ENCODE measurements at places on chromosomes 12 and 14.

GRCh38 chr12:11718768-11719253 lies 69.3 kb downstream of the ETV6 start:
- DNase-seq = no peak

DNA sequence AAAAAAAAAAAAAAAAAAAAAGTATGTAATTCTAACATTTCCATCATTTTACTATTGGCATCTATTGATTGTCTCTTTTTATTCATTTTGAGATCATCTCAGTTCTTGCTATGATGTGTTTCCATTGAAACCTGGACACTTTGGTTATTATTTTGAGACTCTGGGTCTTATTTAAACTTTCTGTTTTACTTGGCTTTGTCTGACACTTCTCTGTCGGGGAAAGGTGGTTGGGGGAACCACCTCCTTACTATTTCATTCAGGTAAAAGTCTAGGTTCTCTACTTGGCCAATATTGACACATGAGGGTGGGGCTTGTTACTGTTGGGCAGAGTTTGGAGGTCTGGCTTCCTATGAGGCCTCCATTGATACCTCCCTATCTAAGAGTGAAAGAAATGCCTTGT lies 228.0 kb downstream of the NRXN3 start:
- no peak for DNase-seq

- no peak for DNase-seq
Measured at GRCh38 chr12:112577473-112578329, 159.0 kb downstream of the PTPN11 start.

GRCh38 chr12:75097003-75097402 lies 112.6 kb downstream of the KCNC2 start:
- DNase-seq = no peak

- DNase-seq = no peak
Measured at GRCh38 chr14:41377932-41378331, 228.7 kb upstream of the LRFN5 start.

- no peak for DNase-seq
Measured at GRCh38 chr14:51552768-51553404, 98.8 kb upstream of the FRMD6 start.

GRCh38 chr12:82517027-82517426 lies 158.7 kb downstream of the METTL25 start:
- no peak for DNase-seq

DNA sequence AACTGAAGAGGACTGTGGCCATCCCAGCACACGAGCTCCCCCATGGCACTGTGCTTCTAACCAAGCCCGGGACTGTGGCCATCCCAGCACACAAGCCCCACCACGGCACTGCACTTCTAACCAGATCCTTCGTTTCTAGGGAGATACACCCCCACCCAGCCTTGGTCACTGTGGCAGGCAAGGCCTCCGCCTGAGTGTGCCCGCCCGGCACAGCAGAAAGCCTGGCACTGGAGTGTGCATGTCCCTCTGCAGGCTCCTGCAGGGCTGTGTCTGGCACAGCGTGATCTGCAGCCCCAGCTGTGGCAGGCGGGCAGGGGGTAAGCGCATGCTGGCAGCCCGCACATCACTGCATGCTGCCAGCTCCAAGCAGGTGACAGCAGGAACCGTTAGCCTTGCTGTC lies 49.8 kb downstream of the CCDC85C start:
- no peak for DNase-seq

- DNase-seq = no peak
Measured at GRCh38 chr14:104972301-104973134, 5.7 kb downstream of the AHNAK2 start.

DNA sequence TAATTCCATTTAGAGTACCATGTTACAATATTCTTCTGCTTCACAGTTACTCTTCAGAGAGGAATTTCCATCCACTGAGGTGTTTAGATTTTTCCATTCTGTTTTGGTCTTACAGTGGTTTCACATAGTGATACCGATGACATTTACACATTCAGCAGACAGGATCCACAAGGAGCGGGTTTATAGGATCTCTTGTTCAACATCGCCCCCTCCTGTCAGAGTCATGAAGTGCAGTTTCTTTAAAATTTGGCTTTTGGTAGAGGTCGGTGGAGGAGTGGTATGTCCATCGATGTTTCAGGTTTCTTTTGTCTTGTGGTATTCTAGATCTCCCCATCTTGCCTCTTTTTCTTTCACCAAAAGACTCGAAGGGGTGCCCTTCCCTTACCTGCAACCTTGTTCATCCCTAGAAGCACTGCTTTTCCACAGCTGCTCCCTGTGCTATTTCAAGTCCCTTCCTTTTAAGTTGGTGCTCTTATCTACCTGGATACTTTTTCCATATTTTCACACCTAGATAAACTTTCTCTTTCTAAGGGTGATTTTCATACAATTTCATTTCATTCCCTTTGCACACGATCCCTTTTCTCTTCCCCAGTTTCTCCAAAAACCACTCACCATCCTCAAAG lies 181.3 kb downstream of the ITPR2 start:
- no peak for DNase-seq

- DNase-seq = no peak
Measured at GRCh38 chr14:24427537-24428508, 1.6 kb downstream of the CBLN3 start.

GRCh38 chr14:61749264-61749663 lies 13.0 kb upstream of the SNAPC1 start:
- no peak for DNase-seq

DNA sequence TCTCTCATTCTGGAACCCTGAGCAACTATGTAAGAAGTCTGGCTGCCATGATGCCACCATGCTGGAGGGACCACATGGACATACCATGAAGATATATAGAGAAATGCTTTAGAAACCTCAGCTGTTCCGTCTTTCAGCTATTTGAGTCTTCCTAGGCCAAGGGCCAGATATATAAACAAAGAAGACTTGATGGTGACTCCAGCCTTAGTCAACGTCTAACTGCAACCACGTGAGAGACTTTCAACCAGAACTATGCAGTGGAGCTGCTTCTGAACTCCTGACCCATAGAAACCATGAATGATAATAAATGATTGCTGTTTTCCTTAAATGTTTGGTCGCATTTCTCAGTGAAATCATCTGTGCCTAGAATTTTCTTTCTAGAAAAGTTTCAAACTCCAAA lies 20.0 kb upstream of the KITLG start:
- DNase-seq = no peak

DNA sequence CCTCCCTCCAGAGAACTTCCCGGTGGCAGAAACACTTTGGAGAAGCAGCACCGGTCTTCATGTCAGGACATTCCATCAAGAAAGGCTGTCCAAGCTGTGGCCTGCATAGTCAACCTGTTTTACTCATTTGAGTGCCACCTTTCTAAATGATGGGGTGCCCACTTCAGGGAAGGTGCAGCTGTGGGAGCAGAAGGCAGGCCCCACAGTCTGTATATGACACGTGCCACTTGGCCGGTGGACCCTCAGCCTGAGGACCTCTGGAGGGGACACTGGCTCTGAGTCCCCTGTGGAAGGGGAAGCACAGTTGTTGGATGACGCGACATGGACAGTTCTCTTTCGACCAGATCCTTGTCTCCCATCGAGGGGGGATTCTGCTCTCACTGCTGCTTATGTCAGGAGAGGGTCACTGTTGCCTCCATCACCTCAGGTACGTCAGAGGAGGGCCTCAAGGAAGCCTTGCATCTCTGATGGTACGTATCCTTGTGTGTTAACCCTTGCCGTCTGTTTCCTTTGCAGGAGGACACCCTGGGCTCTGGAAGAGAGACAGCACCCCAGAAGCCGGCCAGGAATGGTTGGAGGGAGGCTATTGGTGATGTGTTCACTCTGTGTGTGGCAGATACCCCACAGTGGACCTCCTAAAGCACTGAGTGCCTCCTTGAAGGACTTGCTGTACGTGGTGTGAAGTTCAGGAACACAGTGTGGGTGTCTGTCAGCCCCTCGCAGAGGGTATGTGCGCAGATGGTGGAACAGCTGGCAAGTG lies 132.1 kb upstream of the RTL1 start:
- no peak for DNase-seq

GRCh38 chr14:96080571-96080970 lies 41.4 kb downstream of the C14orf132 start:
- DNase-seq = no peak

DNA sequence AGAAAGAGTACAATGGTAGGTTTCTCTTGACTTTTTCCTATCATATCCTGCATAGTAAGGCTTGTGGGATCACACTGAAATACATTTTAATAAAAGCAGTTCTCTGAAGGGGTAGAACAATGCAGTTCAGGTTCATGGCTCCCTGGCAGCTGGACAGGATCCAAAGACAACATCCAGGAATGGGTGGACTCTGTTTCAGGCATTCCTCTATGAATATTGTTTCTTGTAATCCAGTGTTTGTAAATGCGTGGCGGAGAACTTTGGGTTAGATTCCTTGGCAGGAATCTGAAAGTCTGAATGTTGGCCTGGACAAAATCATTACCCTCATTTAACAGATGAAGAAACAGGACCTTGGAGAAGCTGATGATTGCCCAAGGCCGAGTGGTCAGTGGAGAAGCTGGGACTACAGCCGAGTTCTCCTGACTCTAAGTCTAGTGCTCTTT lies 43.5 kb downstream of the SYNE2 start:
- no peak for DNase-seq

DNA sequence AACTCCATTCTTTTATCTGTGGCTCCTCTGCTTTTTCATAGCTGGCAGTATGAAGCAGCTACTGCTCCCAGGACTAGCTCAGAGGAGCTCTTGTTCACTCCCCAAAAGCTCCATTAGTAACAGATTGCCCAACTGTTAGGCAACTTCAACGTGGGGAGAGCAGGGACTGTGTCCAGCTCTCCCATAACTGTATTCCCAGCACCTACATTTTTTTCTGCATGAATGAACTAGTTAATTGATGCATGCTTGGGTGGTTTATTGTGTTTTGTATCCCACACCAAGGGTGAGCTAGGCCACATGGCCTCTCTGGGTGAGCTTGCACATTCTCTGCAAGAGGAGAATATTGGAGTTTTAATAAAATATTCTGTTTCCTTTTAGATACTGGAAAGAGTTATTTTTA lies 15.2 kb downstream of the STON2 start:
- DNase-seq = no peak

DNA sequence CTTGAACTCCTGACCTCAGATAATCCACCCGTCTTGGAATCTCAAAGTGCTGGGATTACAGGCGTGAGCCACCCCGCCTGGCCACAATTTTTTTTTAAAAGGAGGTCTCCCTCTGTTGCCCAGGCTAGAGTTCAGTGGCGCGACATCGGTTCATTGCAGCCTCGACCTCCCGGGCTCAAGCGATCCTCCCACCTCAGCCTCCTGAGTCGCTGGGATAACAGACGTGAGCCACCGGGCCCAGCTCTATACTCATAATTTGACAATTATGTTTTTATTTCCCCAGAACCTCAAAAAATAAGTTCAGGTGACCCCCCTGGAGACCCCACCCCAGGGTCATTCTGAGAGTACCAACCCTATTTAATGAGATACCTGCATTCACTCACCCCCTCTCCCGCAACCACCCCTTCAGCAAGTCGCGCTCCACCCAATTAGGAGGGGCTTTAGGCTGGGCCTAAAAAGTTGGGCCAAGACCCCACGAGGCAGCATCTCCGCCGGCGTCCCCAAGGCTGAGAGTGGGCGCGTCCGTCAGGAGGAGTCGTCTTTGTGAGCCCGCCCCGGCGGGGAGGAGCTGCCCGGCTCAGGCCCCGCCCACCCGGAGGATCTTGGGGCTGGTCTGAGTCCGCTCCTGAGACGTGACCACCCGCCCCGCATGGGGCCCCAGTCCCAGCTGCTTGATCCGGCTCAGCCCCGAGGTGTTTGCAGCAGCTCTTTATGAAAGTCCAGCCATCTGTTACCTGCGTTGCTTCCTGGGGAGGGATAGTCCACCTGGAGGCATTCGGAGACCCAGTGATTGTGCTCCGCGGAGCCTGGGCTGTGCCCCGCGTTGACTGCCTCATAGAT lies at the start of gene ANKRD33:
Gene ANKRD33 (plus strand): TSS at position 628 of the 840 bp plus-strand sequence. CDS start 84 bp downstream, at position 712.
- no peak for DNase-seq

DNA sequence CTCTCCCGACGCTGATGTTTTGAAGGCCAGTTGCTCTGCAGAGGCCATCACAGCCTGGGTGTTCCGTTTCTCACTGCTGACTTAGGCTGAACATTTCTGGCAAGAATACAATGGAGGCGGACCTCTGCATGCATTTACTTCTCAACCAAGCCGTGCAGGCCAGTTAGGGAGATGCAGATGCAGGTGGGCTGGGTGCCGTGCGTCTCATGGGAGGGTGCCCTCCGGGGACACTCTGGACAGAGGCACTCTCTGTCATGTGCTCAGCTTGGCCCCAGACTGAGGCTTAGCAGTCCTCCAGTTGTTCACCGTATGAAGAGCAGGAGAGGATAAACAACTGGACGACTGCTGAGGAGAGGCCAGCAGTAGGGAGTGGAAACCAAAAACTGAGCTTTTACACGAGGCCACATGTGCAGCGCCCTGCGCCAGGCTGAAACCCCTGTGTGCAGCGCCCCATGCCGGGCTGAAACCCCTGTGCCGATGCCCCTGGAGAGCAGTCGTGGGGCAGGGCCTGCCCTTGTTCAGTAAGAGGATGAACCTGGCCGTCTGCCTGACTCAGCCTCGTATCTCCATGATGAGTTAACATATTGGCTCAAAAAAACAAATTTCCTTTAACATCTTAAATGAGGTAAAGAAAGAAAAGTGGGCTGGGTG lies 32.3 kb downstream of the DDX51 start:
- no peak for DNase-seq

GRCh38 chr14:65237941-65238340 lies 135.6 kb upstream of the MAX start:
- DNase-seq = no peak

DNA sequence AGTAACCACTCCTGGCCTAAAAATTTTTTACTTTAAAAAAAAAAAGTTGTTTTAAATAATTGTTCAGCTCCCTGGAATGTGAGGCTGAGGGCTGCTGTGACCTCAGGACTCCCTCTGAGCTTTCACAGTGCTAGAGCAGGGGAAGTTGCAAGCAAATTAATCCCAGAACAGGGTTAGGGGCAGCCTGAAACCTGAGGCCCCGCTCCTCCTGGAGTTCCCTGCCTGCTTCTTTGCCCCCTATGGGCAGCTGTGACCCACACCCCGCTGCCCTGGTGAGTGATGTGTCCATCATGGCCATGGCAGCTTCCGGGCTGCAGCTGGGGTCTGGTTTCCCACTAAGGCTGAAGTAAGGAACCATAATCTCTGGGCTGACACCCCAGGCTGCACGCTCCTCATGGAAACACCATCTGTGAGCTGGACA lies 9.5 kb downstream of the RITA1 start:
- no peak for DNase-seq

- no peak for DNase-seq
Measured at GRCh38 chr14:96086032-96086431, 46.9 kb downstream of the C14orf132 start.

- no peak for DNase-seq
Measured at GRCh38 chr12:123854918-123855317, 92.8 kb downstream of the DNAH10 start.
